NCI-H187 (cell line): ENCODE measurements at places on chromosomes 13 and 19.

- no peak for DNase-seq
Observed at GRCh38 chr19:4210166-4210731, 19.1 kb upstream of the EBI3 start.

- DNase-seq, result no peak
Observed at GRCh38 chr19:29415507-29415906, 110.3 kb upstream of the VSTM2B start.

GRCh38 chr13:50611117-50611781 is 232.2 kb downstream of the DLEU7 start:
- no peak for DNase-seq

GRCh38 chr19:3019211-3019854 is 9.7 kb downstream of the TLE2 start:
- DNase-seq, result no peak

- DNase-seq, result no peak
Observed at GRCh38 chr13:24540236-24541126, 27.9 kb upstream of the PARP4 start.

DNA sequence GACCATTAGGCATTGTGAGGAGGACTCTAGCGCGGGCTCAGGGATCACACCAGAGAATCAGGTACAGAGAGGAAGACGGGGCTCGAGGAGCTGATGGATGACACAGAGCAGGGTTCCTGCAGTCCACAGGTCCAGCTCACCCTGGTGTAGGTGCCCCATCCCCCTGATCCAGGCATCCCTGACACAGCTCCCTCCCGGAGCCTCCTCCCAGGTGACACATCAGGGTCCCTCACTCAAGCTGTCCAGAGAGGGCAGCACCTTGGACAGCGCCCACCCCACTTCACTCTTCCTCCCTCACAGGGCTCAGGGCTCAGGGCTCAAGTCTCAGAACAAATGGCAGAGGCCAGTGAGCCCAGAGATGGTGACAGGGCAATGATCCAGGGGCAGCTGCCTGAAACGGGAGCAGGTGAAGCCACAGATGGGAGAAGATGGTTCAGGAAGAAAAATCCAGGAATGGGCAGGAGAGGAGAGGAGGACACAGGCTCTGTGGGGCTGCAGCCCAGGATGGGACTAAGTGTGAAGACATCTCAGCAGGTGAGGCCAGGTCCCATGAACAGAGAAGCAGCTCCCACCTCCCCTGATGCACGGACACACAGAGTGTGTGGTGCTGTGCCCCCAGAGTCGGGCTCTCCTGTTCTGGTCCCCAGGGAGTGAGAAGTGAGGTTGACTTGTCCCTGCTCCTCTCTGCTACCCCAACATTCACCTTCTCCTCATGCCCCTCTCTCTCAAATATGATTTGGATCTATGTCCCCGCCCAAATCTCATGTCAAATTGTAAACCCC is 2.8 kb upstream of the CEACAM5 start:
- DNase-seq, result no peak

DNA sequence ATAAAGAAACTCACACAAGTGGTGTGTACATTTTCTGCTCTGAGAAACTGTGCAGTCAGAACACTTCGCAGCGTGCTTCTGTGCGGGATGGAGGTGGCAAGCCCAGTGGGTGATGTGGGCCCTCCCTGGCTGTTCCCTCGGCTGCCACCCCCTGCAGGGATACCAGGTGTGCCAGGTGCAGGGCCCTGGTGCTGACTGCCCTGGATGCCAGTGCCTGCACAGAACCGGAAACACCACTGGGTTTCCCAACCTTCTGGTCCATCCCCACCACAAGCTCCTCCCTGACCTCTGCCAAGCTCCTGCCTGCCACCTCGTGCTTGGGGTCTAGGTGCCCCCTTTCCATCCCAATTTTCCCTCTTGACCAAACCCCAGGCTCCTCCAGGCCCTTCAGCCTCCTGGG is 81.9 kb upstream of the MCF2L start:
- no peak for DNase-seq

- no peak for DNase-seq
Observed at GRCh38 chr19:16894080-16894479, 5.3 kb downstream of the F2RL3 start.

- no peak for DNase-seq
Observed at GRCh38 chr13:112069845-112070251, 2.9 kb downstream of the SOX1 start.

- DNase-seq, result no peak
Observed at GRCh38 chr13:46354156-46355087, 32.6 kb downstream of the RUBCNL start.

GRCh38 chr13:40597735-40598365 is 68.6 kb downstream of the FOXO1 start:
- DNase-seq, result no peak

DNA sequence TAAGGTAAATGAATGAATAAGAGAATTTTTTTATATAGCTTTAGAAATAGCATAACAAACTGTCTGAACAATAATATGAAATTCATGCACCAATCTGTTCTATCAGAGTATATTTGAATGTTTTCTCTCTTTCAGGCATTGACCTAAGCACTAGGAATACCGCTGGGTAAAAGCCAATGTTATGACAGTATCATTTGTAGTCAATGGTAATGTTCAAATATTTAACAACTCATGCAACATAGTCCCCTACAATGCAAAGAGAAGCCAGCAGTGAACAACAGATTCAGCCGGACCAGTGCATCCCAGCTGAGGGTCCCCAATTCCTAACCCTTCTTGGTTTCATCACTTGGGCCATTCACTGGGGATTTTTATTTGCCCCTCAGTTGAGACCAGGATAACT is 52.6 kb upstream of the MYCBP2 start:
- no peak for DNase-seq

DNA sequence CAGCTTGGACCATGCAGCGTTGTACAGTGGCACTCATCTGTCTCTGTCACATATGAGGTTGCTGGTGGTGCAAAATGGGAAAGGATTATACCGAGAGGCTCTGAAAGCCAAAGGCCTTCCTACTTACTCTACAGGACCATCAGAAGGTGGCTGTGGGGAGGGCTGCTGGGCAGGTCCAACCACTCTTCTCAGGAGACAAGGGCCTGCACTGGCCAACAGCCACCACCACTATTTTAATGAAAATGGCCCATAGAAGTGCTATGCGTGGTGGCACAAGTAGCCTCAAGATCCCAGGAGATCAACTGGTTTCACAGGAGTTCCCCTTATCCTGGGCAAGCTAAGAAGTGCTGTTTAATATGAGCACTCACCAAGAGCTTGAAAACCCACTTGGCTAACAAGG is 52.3 kb downstream of the MRPL57 start:
- no peak for DNase-seq

- DNase-seq, result no peak
Observed at GRCh38 chr13:37107456-37107855, 2.0 kb upstream of the CSNK1A1L start.

DNA sequence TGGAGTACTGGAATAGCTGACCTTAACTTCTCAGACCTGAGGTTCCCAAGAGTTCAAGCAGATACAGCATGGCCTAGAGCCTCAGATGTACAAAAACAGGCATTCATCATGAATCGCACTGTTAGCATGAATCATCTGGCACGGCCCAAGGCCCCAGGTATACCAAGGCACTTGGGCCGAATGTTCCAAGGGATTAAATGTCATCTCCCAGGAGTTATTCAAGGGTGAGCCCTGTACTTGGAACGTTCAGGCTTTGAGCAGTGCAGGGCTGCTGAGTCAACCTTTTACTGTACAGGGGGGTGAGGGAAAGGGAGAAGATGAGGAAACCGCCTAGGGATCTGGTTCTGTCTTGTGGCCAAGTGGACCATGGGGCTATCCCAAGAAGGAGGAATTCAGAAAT is 6.3 kb downstream of the KLK3 start:
- DNase-seq, result no peak

DNA sequence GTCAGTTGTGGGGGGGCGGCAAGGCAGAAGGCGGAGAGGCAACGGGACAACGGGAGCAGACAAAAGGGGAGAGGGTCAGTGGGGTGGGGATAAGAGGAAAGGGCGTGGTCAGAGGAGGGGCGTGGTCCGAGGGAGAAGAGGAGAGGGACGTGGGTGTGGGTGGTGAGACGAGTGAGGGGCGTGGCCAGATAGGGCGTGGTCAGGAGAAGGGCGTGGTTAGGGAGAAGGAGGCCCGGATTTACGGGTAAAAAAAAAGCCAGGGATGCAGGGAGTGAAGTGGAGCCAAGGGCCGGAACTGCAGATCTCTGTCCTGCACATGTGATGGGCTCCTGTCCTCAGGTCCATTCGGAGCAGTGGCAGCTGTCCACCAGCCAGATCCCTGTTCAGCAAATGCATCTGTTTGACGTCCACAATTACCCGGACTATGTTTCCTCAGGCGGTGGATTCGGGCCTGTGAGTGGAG is 21.5 kb downstream of the CPT1C start:
- no peak for DNase-seq

DNA sequence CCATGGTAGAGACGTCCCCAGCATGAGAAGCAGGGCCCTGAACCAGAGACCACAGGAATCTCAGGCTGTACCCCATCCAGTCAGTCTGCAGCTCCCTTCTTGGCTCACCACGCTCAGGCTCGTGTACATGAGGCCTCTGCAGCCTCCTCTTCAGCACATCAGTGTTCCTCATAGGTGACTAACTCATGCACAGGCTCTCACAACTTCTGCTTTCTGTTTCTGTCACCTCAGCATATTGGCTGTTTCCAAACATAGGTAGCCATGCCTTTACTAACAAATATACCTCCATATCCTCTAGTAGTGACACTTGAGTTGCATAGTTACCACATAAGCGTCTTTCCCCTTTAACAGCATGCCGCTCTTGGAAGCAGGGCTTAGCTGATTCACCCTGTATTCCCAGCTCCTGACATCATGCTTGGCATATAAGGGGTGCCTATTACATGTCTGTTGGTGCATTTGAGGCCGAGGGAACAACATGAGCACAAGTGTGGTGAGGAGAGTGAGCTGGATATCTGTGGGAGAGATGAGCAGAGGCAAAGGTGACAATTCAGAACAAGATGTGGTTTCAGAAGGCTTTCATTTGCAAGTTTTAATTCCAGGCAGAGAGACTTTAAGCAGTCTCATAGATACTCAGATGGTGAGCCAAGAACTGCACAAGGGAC is 16.7 kb downstream of the ZNF473 start:
- no peak for DNase-seq

DNA sequence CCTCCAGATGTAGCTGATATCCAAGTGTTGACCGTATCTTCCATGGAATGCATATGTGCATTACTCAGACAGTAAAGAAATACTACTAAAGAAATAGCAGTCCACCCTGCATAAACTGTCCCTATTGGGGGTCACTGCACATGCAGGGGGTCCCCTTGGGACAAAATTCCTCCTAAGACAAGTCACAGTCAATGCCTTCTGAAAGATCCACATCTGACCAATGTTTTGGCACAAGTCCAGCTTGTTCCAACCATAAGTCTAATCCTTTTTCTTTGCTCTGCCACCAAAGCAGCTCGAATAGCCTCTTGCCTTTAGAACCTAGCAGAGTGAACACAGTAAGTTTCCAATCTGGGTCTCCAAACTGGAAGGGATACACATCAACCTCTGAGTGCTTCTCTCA is 87.9 kb downstream of the DIAPH3 start:
- no peak for DNase-seq

- DNase-seq, result no peak
Observed at GRCh38 chr13:94080527-94080926, 399.0 kb downstream of the DCT start.

DNA sequence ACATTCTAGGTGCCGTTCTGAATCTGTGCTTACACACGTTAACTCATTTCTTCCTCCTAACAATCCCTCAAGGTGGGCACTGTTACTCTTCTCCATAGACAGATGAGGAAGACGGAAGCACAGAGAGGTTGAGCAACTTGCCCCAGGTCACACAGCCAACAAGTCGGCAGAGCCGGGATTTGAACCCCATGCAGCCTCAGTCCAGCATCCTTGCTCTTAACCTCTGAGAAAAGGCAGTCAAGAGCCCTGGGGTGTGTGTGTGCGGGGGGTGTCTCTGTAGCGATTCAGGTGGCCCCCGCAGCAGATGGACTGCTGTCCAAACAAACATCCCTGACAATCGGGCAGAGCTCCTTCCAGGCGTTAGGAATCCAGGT is 6.3 kb downstream of the PTPRS start:
- DNase-seq, result no peak

DNA sequence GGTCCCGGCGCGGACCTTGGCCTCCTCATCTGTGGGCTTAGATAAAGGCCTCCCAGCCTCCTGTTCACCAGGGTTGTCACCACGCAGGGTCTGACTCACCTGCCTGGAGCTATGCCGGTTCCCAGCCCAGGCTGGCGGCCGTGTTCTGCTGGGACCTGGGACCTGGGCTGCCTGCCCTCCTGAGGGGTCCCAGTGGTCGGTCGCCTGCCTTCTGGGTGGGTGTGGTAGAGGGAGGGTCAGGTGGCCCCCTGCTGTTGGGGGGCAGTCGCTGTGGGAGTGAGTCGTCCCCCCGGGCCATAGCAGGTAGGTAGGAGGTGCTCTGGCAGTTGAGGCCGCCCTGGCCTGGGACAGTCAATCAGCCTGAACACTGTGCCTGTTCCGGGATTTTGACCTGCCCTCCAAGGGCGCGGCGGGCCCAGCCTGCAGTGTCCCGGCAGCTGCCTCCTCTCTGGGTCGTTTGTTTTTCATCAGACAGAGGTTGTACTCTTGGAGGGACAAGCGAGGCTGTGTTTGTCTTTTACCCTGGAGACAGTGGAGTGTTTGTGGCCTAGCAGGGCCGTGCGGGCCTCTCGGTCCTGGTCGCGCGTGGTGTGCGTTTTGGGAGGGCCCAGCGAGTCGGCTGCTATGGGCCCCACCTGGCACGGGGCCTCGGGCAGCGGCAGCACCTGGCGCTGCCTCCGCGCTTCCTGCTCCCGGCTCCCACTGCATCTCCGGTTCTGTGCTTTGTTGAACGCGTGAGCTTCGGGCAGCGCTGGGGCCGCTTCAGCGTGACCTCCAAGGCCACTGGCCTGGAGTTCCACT is 2.6 kb downstream of the ADAT3 start:
- DNase-seq, result no peak

DNA sequence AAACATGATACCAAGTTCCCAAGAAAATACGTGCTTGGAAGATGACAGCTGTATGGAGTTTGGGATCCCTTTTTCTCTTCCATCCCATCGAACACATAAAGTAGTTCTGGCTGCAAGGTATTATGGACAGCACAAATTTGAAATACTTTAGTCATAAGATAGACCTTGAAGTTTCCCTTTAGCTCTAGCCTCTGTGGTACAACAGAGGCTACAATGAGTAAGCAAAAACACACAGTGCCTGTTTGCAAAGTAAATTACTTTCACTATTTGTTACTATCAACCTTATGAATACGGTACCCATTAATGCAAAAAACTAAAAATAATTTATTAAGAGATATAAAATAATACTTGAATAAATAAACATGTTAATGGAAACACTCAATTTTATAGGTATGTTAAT is 21.0 kb upstream of the LRCH1 start:
- DNase-seq, result no peak

GRCh38 chr13:50512474-50513299 is 330.8 kb downstream of the DLEU7 start:
- DNase-seq, result no peak

DNA sequence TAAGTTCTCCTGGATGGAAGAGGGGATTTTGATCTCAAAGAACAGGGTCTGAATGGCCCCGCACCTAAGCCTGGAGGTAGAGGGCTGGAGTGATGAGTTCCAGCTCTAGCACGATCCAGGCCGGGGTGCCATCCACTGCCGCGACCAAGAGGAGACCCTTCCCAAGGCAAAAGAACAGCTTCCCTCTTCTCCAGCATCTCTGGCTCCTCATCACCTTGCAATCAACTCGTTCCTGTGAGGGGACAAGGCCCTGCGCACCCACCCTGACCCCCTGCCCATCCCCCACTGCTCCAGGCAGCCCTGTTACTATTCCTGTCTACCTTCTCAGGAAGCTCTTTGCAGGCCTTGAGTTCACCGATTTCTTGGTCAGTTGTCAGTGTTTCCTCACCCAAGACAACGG is 17.8 kb downstream of the COL4A1 start:
- DNase-seq, result no peak

GRCh38 chr13:78201411-78201810 is 282.8 kb upstream of the EDNRB start:
- DNase-seq, result no peak
